ENCODE measurements at places on chromosomes 12 and 14.
A peak's percentile ranks its signal among the peaks of the same experiment; 100 is the strongest.

GRCh38 chr12:28558250-28558649 lies 368.0 kb downstream of the CCDC91 start:
- DNase-seq = no peak

GRCh38 chr12:58901664-58902063 lies 18.6 kb downstream of the LRIG3 start:
- DNase-seq = no peak

DNA sequence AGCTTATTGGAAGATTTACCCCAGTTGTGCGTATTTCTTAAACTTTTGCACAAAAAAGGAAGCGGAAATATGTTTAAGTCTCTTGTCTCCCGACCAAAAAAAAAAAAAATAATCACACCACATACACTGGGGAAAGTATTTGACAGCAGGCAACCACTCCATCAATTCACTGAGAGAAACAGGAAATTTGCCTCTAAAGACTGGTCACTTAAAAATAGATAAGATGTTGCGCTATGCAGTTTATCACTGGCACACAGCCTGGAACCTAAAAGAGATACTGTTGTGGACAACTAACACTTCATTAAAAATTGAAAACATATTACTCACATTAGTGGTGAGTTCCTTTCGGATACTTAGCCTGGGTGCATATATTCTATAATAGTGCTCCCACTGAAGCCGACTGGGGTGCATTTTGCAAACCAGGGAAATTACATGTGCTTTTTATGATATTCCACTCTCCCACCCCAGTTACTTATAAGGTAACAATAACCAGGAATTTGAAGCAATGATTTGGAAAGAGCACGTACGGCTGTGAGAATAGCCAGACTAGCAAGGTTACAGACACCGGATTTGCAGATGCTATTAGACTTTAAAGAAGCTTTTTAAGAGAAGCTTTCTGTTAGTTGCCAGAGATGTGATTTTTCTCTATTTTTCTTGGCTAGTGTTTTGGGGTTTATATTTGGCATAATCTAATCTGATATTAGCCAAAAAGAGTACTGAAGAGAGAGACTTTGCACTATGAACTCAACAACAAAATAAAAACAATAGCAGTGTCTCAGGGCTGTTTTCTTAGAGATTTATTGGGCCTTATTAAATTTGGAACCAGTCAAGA lies 311.5 kb downstream of the NOVA1 start:
- no peak for DNase-seq

- no peak for DNase-seq
Measured at GRCh38 chr12:54431911-54432814, 13.1 kb upstream of the ITGA5 start.

DNA sequence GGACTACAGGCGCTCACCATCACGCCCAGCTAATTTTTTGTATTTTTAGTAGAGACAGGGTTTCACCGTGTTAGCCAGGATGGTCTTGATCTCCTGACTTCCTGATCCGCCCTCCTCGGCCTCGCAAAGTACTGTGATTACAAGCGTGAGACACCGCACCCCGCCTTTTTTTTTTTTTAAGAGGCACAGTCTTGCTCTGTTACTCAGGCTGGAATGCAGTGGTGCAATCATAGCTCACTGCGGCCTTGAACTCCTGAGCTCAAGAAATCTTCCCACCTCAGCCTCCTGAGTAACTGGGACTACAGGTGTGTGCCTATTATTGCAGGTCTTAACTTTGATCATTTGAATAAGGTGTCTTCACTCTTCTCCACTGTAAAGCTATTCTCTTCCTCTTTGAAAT lies 5.3 kb upstream of the GLTP start:
- DNase-seq = no peak

- DNase-seq = peak; percentile 32
Measured at GRCh38 chr14:89589400-89590118, 172.5 kb upstream of the FOXN3 start.

DNA sequence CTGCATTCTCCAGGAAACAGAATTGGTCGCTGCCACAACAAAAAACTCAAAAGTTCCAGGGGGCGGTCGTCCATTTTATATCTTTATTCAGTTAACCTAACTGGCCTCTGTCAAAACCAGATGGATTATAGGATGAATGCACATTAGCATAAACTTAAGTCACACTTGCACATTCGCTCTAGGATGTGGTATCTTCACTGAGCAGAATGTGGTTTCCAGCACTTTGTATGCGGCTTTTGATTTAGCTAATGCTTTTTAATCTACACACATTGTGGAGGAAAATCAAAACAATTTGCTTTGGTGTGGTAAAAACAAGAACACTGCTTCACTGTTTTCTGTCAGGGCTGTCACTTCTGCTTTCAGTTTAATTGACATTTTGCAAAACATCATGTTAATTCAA lies 4.5 kb downstream of the TAS2R50 start:
- no peak for DNase-seq

- DNase-seq = no peak
Measured at GRCh38 chr12:113619202-113619601, 147.5 kb upstream of the LHX5 start.

DNA sequence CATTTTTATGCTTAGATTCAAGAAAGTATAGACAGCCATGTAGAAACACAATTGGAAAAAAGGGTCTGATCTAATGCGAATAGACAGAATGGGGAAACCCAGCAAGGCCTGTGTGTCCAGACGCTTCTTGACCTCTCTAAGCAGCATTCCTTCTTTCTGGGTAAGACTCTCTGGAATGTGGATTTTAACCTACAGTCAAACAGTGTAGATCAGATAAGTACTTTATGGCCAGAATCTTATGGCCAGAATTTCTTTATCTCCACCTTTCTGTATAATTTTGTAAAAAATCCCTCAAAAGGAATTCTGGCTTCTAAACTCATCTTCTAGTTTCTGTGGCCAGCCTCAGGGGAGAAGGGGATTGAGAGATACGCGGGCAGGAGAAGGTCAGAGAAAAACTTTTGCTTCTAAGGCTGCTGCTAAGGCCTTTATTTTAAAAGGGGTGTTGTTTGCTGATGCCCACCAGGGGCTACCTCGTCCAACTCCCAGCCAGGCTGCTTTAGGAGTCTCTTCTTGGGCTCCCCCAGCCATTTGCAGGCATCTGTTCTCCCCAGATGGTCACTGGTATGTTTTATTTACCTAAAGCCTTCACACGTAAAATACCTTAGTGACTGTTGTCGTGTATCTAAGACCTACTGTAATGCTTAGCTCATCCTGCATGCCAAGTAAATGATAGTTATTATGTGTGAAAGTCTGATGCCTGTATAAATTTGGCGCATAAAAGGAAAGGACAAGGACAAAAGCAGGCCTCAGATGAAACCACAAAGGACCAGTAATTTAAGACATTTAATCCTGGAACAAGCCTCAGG lies 68.4 kb downstream of the ANO6 start:
- no peak for DNase-seq

DNA sequence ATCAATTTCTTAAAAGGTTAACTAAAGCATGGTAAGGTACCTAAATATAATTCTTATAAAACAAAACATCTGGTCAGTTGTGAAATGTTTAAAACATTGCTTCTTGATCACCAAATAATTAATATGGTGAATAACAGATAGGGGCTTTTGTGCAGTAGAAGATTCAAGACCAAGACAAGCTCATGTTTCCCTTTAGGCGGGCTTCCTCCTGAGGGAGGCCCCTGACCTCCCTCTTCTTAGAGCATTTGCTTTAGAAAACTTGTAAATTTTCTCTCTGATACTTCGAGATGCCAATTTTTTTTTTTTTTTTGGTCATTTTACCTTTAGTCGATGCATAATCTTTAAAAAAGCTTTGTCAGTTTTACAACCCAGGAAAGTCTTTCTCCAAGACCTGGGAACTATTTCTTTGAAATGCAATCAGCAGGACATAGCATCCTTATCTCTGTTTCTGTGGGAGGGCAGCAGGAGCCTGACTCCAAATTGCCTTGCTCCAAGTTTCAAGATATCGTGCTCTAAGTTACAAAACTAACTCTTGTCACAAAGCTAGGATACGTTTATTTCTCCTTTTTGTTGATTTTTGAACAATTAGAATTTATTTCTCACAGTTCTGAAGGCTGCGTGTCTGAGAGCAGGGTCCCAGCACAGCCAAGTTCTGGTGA lies 66.6 kb upstream of the BICD1 start:
- DNase-seq = no peak

GRCh38 chr12:48980389-48980952 lies 2.3 kb downstream of the WNT1 start:
- no peak for DNase-seq

DNA sequence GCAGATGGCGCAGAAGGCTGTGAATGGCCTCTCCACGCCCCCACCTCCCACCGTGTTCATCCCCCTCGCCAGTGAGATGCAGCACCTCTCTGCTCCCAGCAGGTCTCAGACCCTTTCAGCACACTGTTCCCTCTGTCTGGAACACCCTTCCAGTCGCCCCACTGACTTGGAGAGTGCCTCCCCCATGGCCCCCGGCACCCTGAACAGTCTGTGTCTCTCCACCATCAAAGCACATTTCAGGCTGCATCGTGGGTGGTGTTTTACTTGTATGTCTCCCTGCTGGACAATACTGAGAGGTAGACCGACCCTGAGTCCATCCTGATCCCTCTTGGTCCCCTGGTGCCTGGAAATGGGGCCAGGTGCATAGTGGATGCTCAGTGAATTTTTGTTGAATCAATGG lies 34.9 kb downstream of the CACNA2D4 start:
- DNase-seq = no peak

DNA sequence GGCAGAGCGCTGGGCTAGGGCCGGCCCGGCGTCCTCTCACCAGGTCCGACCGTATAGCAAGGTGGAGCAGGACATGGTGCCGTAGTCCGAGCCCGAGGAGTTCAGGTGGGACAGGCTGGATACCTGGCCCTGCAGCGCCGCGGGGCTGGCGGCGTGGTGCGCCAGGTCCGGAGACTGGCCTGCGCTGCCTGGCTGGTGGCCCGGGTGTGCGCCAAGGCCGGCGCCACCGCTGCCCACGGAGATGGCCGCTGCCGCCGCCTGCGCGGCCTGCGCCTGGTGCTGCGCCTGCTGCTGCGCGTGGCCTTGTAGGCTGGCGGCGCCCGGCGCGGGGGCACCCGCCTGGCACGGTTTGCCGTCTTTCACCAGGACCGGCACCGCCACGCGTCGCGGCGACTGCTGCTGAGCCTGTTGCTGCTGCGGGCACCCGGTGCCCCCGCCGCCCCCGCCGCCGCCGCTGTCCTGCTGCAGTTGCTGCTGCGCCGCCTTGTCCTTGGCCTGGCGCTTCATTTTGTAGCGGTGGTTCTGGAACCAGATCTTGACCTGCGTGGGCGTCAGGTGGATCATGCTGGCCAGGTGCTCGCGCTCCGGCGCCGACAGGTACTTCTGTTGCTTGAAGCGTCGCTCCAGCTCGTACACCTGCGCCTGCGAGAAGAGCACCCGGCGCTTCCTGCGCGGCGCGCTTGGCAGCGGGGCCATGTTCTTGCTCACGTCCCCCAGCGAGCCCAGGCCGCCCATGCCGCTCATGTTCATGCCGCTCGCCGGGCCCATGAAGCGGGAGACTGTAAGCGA lies 2.6 kb downstream of the NKX2-1 start:
- no peak for DNase-seq

- peak; percentile 10 for DNase-seq
Measured at GRCh38 chr12:84497819-84498218, 414.8 kb downstream of the SLC6A15 start.

- no peak for DNase-seq
Measured at GRCh38 chr14:56490379-56490778, 89.2 kb upstream of the TMEM260 start.

DNA sequence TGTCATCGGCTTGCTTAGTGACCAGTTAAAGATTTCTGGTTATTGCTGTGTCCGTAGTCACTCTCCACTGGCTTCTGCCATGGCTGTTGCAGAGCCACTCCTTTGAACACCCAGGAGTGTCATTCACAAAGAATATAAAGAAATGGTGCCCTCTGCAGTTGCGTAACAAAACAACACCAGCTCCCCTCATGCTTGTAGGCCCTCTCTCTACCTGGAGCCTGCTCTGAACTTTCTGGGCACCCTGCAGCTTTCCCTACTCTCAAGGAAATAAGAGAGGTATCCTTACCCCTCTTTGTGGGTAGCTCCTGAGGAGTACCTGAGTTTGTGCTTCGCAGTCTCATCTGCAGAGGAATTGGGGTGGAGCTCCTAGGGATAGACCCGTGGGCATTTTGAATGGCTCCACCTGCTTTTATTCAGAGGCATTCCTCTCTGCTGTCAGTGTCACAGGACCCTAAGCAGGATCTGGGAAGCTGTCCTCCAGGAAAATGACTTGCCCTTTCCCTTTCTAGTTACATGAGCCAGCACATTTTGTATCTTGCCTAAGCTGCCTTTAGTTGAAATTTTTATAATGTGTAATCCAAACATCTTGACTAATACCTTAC lies 97.2 kb upstream of the TMEM260 start:
- DNase-seq = no peak

- no peak for DNase-seq
Measured at GRCh38 chr12:118206107-118206412, 70.1 kb downstream of the PEBP1 start.

DNA sequence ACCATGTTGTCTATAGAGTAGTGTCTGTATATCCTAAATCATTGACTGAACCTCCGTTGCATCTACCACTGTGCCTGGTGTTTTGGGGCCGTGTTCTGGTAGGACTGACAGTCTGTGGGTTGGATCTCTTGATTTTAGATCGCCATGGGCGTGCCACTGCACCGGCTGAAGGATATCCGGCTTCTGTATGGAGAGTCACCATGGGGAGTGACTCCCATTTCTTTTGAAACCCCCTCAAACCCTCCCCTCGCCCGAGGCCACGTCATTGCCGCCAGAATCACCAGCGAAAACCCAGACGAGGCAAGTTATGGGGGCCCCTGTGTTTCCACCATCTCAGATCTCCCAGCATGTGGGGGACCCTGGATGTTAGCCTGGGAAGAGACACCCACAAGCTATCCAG lies 69.1 kb downstream of the ACACB start:
- no peak for DNase-seq

- no peak for DNase-seq
Measured at GRCh38 chr12:120408771-120409170, 29.1 kb upstream of the COX6A1 start.

GRCh38 chr12:123808167-123808566 lies 46.1 kb downstream of the DNAH10 start:
- no peak for DNase-seq

DNA sequence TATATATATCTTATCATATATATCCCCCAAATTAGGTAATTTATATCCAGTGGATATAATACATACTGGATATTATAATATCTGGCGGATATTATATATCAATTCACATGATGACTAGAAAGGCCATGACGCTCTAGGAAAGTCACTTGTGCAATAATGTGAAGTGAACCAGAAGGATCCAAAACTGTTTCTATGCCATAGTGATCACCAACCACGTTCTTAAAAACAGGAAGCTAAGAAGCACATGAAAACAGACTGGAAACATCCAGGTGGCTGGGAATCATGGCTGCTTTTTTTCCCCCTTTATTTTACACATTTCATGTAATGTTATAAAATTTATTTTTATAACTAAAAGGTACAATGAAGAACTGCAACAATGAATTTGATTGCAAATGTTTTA lies 1.4 kb downstream of the GUCY2C start:
- no peak for DNase-seq

GRCh38 chr12:131092901-131093603 lies 139.3 kb downstream of the ADGRD1 start:
- no peak for DNase-seq

GRCh38 chr12:100199347-100200149 lies 1.1 kb upstream of the ACTR6 start:
- DNase-seq = no peak
